Bronchial epithelial cell (primary cell): ENCODE measurements at places on chromosomes 6 and 20. TPM values are rescaled to one million over a fixed set of nuclear protein-coding genes. Genes with fewer than 3 reads are reported as not detected.
A peak's percentile ranks its signal among the peaks of the same experiment; 100 is the strongest.

Gene MMUT
- 16.8 and 19.7 TPM in 2 replicates for total RNA-seq

GRCh38 chr20:11232896-11233295, 559.1 kb upstream of the JAG1 start:
- no peak for DNase-seq

DNA sequence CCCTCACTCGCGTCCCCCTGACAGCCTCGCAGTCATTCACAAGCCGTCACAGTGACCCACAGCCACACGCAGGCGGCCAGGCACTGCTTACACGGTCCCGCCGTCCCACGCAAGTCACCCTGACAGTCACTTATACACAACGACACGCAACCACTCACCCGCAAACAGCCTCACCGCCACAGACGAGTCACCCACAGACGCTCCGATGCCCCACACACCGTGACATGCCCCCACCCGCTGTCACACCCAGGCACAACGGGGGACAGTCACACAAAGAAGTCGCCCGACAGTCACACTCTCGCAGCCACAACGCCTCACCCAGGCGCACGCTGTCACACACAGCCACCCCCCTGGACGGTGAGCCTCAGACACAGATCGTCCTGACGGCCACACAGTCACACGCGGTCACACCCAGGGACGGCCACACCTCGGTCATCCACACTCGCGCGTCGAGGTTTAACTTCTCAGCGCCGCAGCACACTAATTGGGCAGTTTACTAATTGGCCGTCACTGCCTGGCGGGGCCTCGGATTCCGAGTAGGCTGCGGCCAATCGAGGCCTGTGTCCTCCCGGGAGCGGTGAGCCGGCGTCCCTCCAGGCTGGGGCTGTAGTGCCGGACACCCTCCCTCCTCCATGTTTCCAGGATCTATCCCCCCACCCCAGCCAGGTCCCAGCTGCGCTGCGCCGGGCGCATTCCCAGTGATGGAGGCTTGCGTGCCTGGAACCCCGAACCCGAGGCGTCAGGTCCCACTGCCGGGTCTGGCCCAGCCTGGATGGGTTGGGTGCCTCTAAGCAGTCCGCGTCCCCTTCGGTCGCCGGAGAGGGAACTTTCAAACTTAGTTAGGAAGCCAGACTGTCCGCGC, 790 bp downstream of the TOX2 start:
- DNase-seq: no peak

DNA sequence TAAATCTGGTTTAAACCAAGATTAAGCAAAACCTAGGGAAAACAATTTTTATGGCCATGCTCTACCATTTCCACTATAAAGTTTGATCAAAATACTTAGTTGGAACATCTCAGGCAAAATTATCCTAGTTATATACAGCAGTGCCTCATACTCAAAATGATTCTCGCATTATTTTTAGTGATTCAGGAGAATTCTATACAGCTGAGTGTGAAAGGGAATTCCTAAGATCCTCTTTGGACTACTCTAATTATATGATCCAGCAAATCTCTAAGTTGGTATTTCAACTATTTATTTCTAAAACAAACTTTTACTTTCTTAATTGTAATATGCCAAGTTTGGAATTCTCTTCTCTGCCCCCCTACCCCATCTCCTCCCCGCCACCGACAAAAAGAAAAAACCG, 8.6 kb downstream of the DTNBP1 start:
- DNase-seq: no peak

DNA sequence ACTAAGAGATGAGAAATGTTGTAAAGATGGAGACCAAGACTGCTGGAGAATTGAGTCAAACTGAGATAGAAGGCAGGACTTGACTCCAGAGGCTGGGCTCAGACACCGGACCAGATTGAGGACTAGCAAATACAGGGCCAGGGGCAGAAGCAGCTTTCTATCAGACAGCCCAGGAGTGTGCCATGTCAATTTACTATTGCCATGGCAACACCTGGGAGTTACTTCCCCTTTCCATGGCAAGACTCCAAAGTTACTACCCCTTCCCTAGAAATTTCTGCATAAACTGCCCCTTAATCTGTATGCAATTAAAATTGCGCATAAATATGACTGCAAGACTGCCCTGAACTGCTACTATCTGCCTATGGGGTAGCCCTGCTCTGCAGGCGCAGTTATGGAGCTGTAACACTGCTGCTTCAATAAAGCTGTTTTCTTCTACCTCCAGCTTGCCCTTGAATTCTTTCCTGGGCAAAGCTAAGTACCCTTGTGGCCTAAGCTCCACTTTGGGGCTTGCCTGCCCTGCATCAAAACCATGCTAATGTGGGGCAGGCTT, 90.1 kb upstream of the EDN1 start:
- DNase-seq: no peak

GRCh38 chr20:39939241-39939865, 749.7 kb downstream of the MAFB start:
- DNase-seq: no peak

- DNase-seq: no peak
Measured at GRCh38 chr6:138782243-138782642, 8.7 kb downstream of the CCDC28A start.

DNA sequence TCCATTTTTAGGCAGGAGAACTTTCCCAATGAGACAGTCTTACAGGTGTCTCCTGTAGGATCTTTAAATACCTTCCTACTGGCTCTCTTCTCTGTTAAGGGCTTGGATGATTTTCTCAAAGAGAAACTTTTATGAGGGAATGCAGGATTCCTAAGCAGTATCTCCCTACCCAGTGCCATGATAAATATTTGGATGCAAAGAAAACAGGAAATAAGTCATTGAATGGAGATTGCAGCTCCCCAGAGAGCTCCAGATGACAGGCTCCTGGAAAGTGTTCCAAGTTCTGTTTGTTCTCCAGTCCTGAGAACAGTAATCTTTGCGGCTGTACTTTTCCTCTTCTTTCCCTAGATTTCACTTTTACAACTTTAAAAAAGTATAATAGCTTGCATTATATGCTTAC, 2.4 kb upstream of the SCGN start:
- no peak for DNase-seq

Gene DEFB132
- not detected in 2 replicates for total RNA-seq

Gene HLA-C
- 203 and 285 TPM in 2 replicates for total RNA-seq

DNA sequence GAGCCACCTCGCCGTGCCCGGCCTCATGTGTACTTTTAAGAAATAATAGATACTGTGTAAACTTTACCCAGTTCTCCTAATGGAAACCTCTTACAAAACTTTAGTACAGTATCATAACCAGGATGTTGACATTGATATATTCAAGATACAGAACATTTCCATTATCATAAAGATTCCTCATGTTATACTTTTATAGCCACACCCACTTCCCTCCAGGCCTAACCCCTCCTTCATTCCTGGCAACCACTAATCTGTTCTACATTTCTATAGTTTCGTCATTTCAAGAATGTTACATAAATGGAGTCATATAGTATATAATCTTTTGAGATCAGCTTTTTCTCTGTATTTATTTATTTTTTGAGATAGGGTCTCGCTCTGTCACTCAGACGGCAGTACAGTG, 52.6 kb upstream of the SALL4 start:
- DNase-seq: peak; percentile 30

- no peak for DNase-seq
Measured at GRCh38 chr6:10719296-10719963, 3.4 kb upstream of the TMEM14C start.

DNA sequence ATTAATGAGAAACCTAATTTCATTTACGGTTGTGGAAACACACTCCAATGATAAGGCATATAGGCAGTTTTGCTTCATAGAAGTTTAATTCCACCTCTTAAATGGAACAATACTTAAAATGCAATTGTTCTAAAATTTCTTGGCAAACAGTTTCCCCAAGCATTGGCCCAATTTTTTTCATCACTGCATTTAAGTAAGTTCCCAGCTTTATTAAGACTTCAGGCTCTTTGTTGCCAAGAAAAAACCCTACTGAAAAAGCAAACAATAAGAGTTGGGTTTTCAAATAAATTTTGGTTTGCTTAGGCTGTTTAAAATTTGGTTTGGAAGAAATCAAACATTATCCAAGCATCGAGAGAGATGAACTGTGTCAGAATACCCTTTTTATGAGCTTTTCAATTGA, 690.9 kb upstream of the NRSN1 start:
- DNase-seq: no peak

Gene RHAG
- not detected in 2 replicates for total RNA-seq

GRCh38 chr6:109034526-109034925, 60.1 kb downstream of the SESN1 start:
- no peak for DNase-seq

Gene ACTL10
- total RNA-seq: 1.2 and 1.6 TPM in 2 replicates

- DNase-seq: peak; percentile 43
Measured at GRCh38 chr6:36962874-36963273, 8.3 kb downstream of the PI16 start.

Gene SEMG2
- total RNA-seq: not detected in 2 replicates

DNA sequence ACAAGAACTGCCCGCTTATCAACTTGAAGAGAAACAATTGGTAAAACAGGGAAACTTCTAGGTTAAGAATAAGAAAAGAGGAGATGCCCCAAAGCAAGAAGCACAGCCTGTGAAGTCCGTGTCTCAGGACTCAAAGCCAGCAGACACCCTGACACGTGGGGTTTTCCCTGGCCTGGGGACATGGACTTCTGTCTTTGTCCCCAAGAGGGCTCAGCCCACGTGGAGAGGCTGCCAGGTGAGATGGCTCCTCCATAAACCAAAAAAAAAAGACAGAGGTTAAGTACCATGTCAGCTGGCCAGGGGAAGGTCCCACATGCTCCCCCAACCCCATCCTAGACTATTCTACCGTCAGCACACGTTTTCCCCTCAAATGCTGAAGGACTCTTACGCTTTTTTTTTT, 9.9 kb downstream of the SERPINB6 start:
- DNase-seq: no peak

DNA sequence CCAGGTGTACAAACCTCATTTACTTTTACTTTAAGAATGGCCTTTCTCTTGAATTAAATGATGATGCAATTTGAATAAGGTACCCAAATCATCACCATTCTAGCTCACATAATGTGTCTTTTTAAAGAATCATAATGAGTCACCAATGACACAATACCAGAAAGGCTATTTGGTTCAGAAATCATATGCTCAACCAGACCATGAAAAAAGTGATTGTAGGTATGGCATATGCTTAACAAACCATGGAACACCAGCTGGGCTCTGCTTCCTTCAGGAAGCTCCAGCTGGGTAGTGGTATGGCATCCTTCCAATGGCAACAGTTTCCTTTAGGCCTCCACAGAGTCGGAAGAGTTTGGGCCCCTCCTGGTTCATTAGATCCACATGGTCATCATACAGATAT, 128.2 kb downstream of the FRK start:
- peak; percentile 43 for DNase-seq

Gene C20orf204
- total RNA-seq: 0.53 and 1.2 TPM in 2 replicates

- DNase-seq: no peak
Measured at GRCh38 chr6:87825821-87826221, 123.8 kb upstream of the AKIRIN2 start.

DNA sequence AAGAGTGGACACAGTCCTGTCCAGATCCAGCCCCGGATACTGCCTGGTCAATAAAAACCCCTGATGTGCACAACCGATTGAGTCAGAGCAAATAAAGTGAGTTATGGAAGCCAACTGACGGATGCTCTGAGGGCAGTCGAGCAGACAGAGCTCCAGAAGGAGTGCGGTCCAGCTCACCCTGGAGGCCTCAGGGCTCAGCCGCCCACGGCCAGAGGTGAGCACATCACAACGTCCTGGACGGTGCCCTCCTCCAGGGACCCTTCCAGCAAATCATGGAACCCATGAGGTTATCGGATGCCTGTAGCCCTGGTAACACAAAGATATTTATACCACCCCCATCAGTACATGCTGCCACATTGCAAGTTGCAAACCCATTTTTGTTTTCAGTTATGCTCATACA, 44.0 kb upstream of the SMOC2 start:
- DNase-seq: no peak

DNA sequence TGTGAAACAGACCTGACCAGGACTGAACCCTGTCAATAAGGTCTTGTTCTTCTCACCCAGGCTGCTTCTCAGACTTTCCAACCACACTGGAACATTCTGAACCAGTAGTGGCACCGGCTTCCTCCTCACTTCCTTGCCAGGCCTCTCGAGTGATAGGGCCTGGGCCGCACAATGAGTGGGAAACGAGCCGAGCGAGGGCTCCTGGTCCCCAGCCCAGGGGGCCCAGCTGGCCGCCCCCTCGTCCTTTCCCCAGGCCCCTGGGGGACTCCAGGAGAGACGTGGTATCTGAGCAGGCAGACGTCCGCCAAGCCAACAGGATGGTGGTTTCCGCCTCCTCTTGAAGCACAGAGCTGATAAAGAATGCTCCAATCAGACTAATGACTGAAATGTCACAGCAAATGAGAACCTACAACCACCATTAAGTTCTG, 117.9 kb downstream of the GMDS start:
- DNase-seq: no peak
